Upper lobe of left lung (tissue), 6 donors: ENCODE measurements at places on chromosomes 1 and 21.
A peak's percentile ranks its signal among the peaks of the same experiment; 100 is the strongest.

- no peak for DNase-seq
Measured at GRCh38 chr21:45831991-45832740, 149.4 kb upstream of the COL6A1 start.

- DNase-seq, result no peak
Measured at GRCh38 chr1:190476321-190476720, 1.3 kb downstream of the BRINP3 start.

DNA sequence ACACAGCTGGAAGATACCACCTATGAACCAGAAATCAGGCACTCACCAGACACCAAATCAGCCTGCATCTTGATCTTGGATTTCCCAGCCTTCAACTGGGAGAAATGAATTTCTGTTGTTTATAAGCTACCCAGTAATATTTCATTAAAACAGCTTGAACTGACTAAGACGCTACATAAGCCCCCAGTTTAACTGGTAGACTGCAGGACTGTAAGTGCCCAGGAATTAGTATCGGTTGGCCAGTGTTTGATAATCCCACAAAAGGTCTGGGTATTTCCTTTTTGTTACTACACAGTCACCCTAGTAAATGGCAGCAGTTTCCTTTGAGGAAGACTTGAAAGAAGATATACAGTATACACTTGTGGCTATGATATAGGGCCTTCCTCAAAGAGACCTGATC is 7.3 kb upstream of the SLC35D1 start:
- no peak for DNase-seq

DNA sequence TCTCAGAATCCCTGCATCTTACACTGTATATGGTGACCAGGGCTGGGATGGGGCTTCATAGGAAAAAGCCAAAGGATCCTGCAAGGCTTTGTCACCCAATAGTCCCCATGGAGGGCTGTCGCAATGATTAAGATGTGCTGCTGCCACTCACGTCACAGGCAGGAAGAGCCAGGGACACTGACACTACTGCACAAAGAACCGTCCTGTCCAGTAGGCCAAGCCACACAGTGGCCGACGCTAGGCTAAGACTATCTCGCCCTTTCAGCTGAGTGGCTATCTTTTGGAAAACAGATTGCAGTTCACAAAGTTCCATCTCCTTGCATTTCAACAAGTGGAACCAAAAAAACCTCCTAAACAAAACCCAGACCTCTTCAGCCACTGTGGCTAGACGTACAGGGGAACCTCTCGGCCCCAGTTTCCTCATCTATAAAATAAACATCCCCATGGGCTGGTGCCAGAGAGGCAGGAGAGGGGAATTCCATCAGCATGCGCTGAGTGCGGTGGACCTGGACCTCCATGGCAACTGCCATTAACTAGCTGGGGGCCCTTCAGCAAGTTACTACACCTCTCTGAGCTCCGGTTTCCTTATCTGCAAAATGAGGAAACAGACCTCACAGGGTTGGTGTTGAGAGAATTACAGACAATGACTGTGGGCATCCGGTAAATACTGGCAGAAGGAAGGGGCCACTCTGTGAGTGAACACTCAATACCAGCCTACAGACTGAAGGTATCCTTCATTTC is 8.7 kb downstream of the CAPZB start:
- no peak for DNase-seq

- no peak for DNase-seq
Measured at GRCh38 chr1:8136766-8137165, 110.7 kb upstream of the ERRFI1 start.

- no peak for DNase-seq
Measured at GRCh38 chr1:200179781-200180160, 152.3 kb downstream of the NR5A2 start.

- peak; percentile 64 for DNase-seq
Measured at GRCh38 chr1:154975409-154976059, 1.1 kb downstream of the CKS1B start.

GRCh38 chr1:65059930-65060538 is 88.0 kb upstream of the AK4 start:
- DNase-seq, result no peak

- DNase-seq, result no peak
Measured at GRCh38 chr1:79811173-79811572, 804.6 kb upstream of the ADGRL4 start.

GRCh38 chr1:156671804-156672203 is 5.4 kb downstream of the NES start:
- no peak for DNase-seq

DNA sequence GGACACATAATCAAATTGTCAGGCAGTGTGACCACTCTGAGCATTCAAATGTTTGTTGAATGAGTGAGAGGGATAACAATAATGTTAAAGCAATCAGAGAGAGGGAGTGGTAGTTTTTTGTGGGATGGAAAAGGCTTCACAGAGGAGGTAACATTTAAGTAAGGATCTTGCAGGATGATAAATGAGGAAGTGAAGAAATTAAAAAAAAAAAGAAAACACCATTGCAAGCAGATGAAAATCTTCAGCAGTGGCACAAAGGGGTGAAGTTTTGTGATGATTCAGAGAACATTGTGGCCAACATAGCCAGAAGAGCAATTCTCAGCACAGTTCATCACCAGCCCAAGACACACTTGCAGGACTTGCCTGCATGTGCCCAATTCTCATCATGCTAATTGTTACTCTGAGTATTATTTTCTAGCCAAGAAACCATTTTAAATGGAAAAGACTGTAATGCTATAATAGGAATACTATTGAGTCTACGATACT is 35.0 kb downstream of the OVGP1 start:
- no peak for DNase-seq

GRCh38 chr1:2226525-2227345 is 1.4 kb upstream of the SKI start:
- DNase-seq, result peak; percentile 26

GRCh38 chr1:204478172-204478899 is 16.3 kb downstream of the PIK3C2B start:
- DNase-seq, result no peak

DNA sequence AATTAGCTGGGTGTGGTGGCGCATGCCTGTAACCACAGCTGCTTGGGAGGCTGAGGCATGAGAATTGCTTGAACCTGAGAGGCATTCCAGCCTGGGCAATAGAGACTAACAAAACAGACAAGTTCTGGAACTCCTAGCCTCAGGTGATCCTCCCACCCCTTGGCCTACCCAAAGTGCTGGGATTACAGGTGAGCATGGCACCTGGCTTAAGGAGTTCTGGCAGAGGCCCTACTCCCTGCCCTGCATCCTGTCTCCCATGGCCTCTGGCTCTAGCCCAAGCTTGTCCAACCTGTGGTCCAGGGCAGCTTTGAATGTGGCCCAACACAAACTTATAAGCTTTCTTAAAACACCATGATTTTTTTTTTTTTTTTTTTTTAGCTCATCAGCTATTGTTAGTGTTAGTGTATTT is 20.4 kb downstream of the TOMM20 start:
- DNase-seq, result no peak

DNA sequence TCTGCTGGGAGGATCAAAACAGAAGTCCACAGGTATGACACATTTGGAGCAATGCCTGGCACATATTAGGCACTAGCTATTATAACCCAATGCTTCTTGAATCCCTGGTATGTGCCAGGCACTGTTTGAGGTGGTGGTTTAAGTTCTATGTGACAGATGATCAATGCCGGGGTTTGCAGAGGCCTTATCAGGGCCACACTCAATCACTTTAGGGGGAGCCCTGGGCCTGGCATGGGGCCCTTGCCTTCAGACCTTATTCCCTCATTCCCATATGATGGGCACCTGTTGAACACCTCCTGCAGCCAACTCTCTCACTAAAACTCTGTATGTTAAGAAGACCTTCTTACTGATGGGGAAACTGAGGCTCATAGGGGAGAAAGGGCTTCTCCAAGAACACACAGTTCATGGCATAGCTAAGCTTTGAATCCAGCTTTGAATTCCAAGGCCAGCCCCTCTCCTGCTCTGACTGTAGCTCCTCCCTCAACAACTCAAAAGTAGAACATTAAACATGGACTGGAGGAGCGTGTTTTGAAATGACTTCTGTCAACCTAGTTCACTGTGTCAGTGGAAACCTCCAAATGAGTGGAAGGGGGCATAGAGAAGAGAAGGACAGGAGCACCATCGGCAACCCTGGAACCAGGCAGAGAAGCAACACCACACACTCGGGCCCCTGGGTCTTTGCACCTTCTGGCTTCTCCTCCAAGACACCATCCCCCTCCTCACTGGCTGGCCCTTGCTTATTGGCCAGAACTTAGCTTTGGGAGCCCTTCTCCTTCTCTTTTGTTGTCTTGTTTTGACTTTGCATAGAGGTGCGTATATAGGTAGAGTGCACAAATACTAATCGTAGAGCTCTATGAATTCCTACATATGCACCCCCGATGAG is 6.6 kb upstream of the IFFO2 start:
- DNase-seq, result no peak

DNA sequence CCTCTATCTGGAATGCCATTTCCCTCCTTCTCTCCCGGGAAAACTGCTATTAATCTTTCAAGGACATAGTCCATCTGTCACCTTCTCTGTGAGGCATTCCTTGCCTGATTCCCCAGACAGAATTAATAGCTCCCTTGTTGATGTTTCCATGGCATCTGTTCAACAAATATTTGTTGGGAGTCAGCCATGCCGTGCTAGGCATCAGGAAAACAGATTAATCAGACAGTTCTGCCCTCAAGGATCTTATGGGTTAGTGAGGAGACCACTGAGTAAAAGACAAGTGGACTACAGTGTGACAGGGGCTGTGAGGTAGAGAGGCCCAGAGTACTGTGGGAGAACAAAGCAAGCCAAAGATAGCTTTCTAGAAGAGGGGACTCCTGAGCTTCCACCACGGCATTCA is 11.4 kb upstream of the MAGOH start:
- no peak for DNase-seq

DNA sequence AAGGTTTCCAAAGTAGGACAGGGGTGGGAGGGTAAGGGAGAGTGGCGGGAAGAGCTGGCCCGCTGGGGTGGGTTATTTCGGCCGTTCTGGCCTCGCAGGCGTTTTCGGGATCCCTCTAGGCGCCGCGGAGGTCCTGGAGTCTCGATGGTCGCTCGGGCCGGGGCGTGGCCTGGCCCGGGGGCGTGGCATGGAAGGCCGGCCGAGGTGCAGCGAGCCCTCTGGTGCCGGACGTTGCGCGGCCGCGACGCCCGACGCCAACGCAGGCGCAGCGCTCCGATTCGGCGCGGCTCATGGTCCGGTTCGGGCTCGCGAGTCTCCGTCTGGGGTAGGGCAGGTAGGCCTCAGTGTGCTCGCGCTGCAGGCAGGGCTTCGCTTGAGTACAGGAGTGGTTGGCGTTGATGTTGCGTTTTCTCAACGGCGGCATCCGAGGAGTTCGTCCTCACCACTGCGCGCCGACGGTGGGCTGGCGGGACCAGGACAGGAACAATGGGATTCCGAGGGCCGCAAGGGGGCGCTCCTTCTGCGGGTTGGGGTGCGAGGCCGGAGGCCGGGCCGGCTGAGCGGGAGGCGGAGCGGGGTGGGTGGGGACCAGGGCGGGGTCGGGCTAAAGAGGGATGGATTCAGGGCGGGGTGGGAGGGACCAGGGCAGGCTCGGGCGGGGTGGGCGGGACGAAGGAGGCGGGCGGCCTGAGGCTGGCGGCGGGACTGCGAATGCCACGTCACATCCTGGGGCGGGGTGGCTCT is at the start of gene PGBD2:
TSS of gene PGBD2 (plus strand) at position 227 of the 744 bp plus-strand sequence. CDS start 7,628 bp downstream, outside the sequence.
- peak; percentile 99 for DNase-seq

DNA sequence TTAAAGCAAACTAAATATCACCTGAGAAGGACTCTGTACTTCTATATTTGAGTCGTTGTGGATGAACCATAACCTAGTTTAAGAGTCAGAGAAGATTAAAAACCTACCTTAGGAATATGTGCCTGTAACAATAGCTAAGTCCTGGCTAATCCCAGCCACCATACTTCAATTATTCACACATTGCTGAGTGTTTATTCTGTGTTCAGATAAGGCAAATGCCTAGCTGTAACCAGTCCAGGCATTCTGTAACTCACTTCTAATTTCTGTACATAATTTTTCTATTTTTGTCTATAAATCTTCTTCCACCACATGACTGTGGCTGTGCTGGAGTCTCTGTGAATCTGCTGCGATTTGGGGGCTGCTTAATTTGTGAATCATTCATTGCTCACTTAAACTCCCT is 441.9 kb upstream of the ADAMTS5 start:
- no peak for DNase-seq

DNA sequence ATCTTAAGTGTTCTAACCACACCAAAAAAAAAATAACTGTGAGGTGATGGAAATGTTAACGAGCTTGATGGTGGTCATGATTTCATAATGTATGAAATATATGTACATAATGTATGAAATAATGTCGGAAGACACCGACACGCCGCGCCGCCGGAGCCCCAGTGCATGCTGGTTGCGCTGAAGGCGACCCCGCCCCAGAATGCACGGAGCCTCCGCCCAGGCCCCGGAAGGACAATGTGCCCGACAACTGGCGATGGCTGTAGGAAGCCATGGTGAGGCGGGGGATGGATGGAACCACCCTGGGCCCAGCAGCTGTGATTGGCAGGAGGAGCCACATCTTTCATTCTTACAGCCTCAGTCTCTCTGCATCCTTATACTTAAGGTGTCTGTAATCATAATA is 7.4 kb downstream of the OR2T10 start:
- peak; percentile 74 for DNase-seq

GRCh38 chr1:53076165-53076564 is 14.2 kb downstream of the PODN start:
- no peak for DNase-seq

- no peak for DNase-seq
Measured at GRCh38 chr1:53293123-53293522, 34.7 kb downstream of the LRP8 start.

GRCh38 chr1:222424826-222425225 is 123.1 kb downstream of the HHIPL2 start:
- no peak for DNase-seq

- no peak for DNase-seq
Measured at GRCh38 chr1:34444516-34444915, 267.8 kb downstream of the C1orf94 start.

- no peak for DNase-seq
Measured at GRCh38 chr1:203217668-203218067, 11.8 kb downstream of the CHIT1 start.

DNA sequence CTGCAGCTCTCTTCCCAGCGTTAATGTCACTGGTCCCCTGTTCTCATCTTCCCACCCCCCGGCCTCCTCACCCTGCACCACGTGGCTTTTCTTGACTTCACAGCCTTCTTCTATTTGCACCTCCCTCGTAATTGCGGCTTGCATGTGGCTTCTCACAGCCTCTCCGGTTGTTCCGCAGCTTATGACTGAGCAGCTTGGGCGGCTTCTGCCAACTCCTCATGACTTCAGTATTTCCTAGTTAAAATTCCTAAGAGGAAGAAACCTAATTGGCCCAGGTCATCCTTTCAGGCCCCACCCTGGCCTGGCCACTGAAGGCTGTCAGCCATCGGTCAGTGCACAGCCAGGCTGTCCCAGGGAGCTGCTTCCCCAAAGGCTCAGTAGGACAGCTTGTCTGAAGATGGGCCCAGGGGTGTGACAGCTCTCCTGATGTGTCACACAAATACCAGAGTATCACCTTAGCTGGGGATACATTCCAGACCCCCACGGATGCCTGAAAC is 8.6 kb upstream of the RERE start:
- no peak for DNase-seq
